ENCODE measurements at places on chromosomes 1 and 21. TPM values are rescaled to one million over a fixed set of nuclear protein-coding genes. Genes with fewer than 3 reads are reported as not detected.

Gene PADI4
- total RNA-seq: not detected

Gene PIK3R3
- total RNA-seq: 3.3 TPM

Gene MPL
- total RNA-seq: 0.34 TPM

Gene TMEM82
- total RNA-seq: not detected

Gene PDZK1
- 0.23 TPM for total RNA-seq

Gene AIRE
- not detected for total RNA-seq

Gene SLC9C2
- total RNA-seq: not detected

Gene TMEM269
- not detected for total RNA-seq

Gene CTSK
- total RNA-seq: 111 TPM

Gene GSTM1
- total RNA-seq: 18.4 TPM

Gene PM20D1
- not detected for total RNA-seq

Gene ANKRD34A
- total RNA-seq: 0.70 TPM

Gene FCN3
- total RNA-seq: not detected

Gene SYCP1
- not detected for total RNA-seq

Gene SAMD13
- total RNA-seq: 0.87 TPM

Gene KRTAP19-3
- not detected for total RNA-seq

Gene SCMH1
- 25.7 TPM for total RNA-seq

Gene LENEP
- not detected for total RNA-seq

Gene SLFNL1
- not detected for total RNA-seq

Gene AK5
- 0.86 TPM for total RNA-seq

Gene CFHR3
- total RNA-seq: not detected

Gene C1orf216
- total RNA-seq: 9.0 TPM

Gene CD1E
- not detected for total RNA-seq

Gene ATP1A2
- total RNA-seq: not detected

Gene EPHB2
- 20.5 TPM for total RNA-seq

Gene LCE5A
- not detected for total RNA-seq

Gene RHEX
- total RNA-seq: not detected

Gene OR14A16
- not detected for total RNA-seq

Gene OR2L3
- total RNA-seq: not detected
